ENCODE measurements at places on chromosomes 7 and 10. TPM values are rescaled to one million over a fixed set of nuclear protein-coding genes. Genes with fewer than 3 reads are reported as not detected.

DNA sequence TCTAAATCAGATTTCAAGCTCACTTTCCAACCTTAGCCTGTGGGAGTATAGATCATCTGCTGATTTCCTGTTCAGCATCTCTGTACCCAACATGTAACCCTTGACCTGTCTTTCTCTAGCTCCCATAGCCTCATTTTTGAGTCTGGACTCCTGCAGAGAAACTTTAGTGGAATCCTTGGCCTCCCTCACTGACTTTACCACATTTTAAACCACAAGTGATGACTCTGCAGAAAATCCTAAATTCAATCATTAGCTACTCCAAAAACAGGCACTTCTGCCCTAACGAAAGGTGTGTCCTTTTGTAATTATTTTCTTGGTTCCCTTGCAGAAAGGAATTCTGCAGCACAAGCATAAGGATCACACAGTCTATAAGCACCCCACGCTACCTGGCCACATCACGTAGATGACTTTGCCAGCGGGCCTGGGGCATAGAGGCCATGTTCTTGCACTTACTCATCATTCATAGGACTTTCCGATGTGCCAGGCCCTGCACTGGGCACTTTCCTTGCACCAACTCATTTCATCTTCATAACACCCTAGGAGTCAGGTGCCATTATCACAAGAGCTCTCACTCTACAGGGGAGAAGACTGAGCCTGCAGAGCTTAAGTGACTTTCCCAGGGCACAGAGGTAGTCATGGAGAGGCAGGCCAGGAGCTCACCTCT lies 57.2 kb upstream of the OPALIN start:
- DNase-seq: no peak

GRCh38 chr7:15130666-15131541 lies 228.4 kb upstream of the DGKB start:
- DNase-seq: no peak

DNA sequence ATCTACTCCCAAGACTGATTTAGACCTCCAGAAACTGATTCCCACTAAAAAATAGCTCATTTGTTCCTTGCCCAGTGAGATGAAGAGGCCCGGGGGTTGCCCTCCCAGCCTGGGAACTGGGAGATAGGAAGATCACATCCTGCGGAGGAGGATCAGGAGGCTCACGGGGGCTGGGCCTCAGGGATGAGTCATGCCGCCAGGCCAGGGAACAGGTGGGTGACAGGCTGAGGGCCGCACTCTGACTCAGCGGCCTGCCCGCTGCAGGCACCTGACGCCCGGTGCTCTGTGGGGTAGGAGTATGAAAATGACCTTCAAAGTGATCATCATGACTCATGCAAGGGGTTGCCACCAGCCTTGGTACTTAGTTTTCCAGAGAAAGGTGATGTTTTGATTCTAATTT lies 104.5 kb upstream of the ZPBP start:
- DNase-seq: no peak

VTI1A gene
- polyA plus RNA-seq: 20.8 TPM

IQUB gene
- 7.5 TPM for polyA plus RNA-seq

SPDYE5 gene
- polyA plus RNA-seq: 2.5 TPM

FAM24B gene
- 6.3 TPM for polyA plus RNA-seq
